Activated CD8-positive, alpha-beta memory T cell treated with anti-CD3 and anti-CD28 coated beads for 36 hours (primary cell): ENCODE measurements at places on chromosomes 4 and X. TPM values are rescaled to one million over a fixed set of nuclear protein-coding genes. Genes with fewer than 3 reads are reported as not detected.

Gene FOXO4
- 8.0 TPM for total RNA-seq

Gene TMEM144
- not detected for total RNA-seq

Gene USP17L25
- not detected for total RNA-seq

Gene SAGE1
- not detected for total RNA-seq

Gene VSIG1
- total RNA-seq: 0.67 TPM

Gene FAM156B
- 12.6 TPM for total RNA-seq

Gene RPL39
- 2,287 TPM for total RNA-seq

Gene ARAP2
- total RNA-seq: 42.5 TPM

Gene PFKFB1
- 0.63 TPM for total RNA-seq

Gene TIGD4
- 0.80 TPM for total RNA-seq

Gene EPGN
- not detected for total RNA-seq

Gene INTS12
- 21.3 TPM for total RNA-seq

Gene CYBB
- total RNA-seq: not detected

Gene HSFX4
- total RNA-seq: not detected

Gene MAGEA10
- total RNA-seq: not detected

Gene UGT2B17
- total RNA-seq: not detected

Gene FAM47A
- total RNA-seq: not detected

Gene VCX2
- not detected for total RNA-seq

Gene GUCY1B1
- total RNA-seq: 0.08 TPM

Gene REPS2
- total RNA-seq: not detected

Gene C1GALT1C1
- 20.6 TPM for total RNA-seq

Gene AP1AR
- total RNA-seq: 24.5 TPM

Gene TEX13C
- total RNA-seq: not detected

Gene MTNR1A
- total RNA-seq: not detected

Gene GPR82
- total RNA-seq: 0.40 TPM

Gene RBM46
- total RNA-seq: not detected

Gene DKK2
- total RNA-seq: not detected

Gene FRG2
- total RNA-seq: 0.10 TPM

Gene AFF2
- total RNA-seq: 0.48 TPM

Gene NXF2
- total RNA-seq: not detected

Gene ITM2A
- total RNA-seq: 94.5 TPM

Gene CLDN22
- not detected for total RNA-seq

Gene GBA3
- total RNA-seq: not detected

Gene CRMP1
- total RNA-seq: not detected

Gene GPRIN3
- total RNA-seq: 18.8 TPM

Gene FUNDC2
- 102 TPM for total RNA-seq

Gene USP17L12
- not detected for total RNA-seq

Gene ENAM
- total RNA-seq: not detected

Gene LINC00632
- total RNA-seq: not detected

Gene GAGE12F
- not detected for total RNA-seq

Gene ARHGEF38
- not detected for total RNA-seq

Gene PRKG2
- not detected for total RNA-seq

Gene NXF3
- not detected for total RNA-seq

Gene CXCL11
- not detected for total RNA-seq

Gene MPC1L
- not detected for total RNA-seq

Gene ADAMTS3
- not detected for total RNA-seq

Gene TEC
- total RNA-seq: 2.2 TPM

Gene DAPP1
- total RNA-seq: 24.4 TPM
